Right ventricle myocardium superior (tissue), 1 donor: ENCODE measurements at places on chromosomes 7 and 10.

- DNase-seq = peak; percentile 39
These were observed 159.2 kb downstream of the RGS10 start for GRCh38 chr10:119383174-119383856.

GRCh38 chr10:16950656-16951601 lies 133.7 kb upstream of the RSU1 start:
- DNase-seq = no peak

- no peak for DNase-seq
These were observed 47.0 kb upstream of the ZNF32 start for GRCh38 chr10:43695730-43696129.

DNA sequence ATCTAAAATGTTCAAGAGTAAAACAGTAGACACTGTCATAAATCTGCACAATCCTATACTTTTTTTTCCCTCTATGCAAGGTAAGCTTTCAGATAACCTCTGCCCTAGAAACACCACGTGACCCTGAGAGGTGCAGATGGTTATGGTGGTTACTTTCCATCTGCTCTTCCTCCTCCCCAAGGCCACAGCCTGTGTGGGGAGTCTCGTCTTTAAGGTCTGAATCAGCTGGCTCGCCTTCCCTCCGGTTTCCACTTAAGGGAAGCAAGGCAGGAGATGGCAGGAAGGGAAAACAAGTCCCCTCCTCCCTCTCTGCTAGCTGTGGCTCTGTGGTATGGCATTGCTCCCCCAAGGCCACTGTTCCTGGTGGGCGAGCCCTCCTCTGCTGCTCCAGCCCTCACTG lies 181.8 kb downstream of the GLI3 start:
- no peak for DNase-seq

GRCh38 chr10:62618576-62619412 lies 185.7 kb upstream of the ADO start:
- no peak for DNase-seq

DNA sequence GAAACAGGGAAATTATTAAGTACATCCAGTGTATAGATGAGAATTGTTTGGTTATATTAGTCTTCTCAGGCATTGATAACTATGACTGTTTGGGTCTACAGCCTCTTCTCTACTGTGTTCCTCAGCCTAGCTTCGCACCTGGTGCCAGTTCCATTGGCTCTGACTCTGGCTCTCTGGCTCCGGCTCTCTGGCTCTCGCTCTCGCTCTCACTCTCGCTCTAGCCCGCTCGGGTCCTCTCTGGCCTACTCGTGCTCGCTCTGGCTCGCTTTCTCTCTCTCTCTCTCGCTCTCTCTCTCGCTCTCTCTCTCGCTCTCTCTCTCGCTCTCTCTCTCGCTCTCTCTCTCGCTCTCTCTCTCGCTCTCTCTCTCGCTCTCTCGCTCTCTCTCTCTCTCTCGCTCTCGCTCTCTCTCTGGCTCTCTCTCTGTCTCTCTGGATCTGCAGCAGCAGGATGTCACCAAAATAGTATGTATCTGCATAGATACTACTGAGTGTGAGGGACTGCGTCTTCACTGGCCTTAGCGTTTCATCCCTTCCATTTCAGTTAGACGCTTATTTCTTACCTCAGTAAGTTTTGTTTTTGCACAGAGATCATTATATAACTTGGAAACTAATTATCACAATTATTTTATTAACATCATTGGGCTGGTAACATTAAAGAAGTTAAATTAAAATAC lies 6.5 kb upstream of the SSBP1 start:
- no peak for DNase-seq

DNA sequence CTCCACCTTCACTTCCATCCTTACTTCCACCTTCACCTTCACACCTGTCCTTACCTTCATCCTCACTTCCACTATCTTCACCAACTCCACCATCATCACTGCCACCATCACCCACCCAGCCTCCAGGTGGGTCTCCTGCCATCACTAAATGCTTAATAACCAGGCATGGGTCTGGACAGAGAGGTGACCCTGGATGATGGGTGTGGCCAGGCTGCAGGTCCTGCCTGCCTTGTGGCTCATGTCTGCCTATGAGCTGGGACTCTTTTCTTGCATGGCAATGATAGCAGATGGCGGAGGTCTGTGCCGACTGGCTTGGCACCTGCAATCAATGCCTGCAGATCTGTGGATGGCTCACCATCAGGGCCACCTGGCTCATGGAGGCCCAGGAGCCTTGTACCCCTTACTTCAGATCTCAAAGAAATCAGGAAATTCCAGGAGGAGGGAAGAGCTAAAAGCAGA lies 60.1 kb upstream of the ELN start:
- no peak for DNase-seq

- no peak for DNase-seq
These were observed 160.2 kb downstream of the PKD1L1 start for GRCh38 chr7:47788083-47788482.

DNA sequence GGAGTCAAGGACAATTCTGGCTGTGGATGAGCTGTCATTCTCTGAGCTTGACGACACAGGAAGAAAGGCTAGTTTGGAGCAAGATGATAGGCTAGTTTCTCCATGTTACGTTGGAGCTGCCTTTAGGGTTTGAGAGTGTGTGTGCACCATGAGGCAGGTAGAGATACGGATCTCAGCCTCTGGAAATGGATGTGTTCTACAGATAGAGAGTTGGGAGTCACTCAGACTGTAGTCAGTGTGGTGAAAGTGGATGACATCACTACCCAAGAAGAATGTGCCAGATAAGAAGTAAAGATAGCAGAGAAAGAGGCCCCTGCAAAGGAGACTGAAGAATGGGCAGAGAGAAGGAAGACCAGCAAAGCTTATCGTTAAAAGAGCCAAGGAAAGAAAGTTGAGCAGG lies 42.4 kb downstream of the PNLIPRP3 start:
- no peak for DNase-seq

DNA sequence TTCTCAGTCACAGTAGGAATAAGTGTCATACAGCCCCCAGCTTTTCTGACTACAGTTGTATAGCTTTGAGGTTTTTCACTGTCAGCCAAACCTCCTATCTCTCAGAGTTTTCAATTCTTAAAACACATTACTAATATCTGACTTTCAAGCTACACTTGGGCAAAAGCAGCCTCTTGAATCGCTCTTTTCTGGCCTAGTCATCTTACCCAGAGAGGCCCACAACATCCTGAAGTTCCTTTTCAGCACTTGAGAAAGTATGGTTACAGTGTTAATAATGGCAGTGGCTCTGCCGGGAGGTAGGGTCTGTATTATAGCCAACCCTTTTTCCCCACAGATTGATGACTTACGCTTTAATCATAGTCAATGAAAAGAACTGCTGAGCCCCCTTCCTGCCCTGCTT lies 181.0 kb downstream of the LRRC4 start:
- DNase-seq = no peak

GRCh38 chr7:155210356-155210755 lies 87.3 kb upstream of the INSIG1 start:
- DNase-seq = no peak

- DNase-seq = no peak
These were observed 8.2 kb upstream of the LRRC18 start for GRCh38 chr10:48947690-48948469.

GRCh38 chr7:20624666-20625385 lies 9.4 kb downstream of the ABCB5 start:
- DNase-seq = no peak

- no peak for DNase-seq
These were observed 4.9 kb downstream of the HKDC1 start for GRCh38 chr10:69224862-69225657.

DNA sequence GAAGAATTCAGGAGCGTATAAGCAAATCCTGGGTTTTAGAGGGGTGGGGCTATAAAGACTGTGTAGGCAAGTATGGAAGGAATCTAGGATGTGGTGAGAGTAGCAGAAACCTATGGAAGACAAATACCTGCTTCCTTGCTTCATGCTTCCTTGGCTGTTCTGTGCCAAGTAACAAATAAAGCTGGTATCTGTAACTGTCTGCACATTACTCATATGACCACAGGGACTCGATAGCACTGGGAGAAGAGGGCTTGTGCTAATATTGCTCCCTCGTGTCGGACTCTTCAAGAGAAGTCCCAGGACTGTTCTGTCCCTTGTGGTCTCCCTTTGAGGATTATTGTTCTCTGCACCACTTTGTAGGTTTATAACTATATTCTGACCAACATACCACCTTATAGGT lies 11.5 kb upstream of the GIMAP7 start:
- no peak for DNase-seq

GRCh38 chr10:131930150-131930549 lies 29.3 kb downstream of the PPP2R2D start:
- no peak for DNase-seq

DNA sequence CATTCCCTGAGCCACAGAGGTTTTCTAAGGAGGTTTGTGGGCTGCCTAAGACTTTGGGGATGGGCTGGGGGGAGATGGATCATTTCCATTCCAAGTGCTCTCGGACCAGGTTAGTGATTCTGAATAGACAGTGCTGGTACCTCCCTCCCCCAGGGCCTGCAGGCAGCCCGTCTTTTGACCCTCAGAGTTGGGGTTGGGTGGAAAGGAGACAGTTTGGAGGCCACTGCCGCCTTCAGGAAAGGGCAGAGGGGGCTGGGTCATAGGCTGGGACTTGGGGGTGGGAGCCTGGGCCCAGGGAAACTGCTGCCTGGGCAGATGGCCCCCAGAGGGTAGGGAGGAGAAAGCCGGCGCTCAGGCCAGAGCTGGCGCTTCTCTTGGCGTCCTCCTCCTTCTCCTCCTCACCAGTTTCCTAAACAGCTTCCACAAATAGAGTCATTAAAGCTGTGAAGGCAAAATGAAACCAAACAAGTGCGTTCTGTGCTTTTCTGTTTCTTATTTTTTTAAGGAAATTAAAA lies 4.4 kb downstream of the UNC5B start:
- DNase-seq = no peak

- DNase-seq = no peak
These were observed 22.9 kb upstream of the C10orf105 start for GRCh38 chr10:71742301-71743088.

DNA sequence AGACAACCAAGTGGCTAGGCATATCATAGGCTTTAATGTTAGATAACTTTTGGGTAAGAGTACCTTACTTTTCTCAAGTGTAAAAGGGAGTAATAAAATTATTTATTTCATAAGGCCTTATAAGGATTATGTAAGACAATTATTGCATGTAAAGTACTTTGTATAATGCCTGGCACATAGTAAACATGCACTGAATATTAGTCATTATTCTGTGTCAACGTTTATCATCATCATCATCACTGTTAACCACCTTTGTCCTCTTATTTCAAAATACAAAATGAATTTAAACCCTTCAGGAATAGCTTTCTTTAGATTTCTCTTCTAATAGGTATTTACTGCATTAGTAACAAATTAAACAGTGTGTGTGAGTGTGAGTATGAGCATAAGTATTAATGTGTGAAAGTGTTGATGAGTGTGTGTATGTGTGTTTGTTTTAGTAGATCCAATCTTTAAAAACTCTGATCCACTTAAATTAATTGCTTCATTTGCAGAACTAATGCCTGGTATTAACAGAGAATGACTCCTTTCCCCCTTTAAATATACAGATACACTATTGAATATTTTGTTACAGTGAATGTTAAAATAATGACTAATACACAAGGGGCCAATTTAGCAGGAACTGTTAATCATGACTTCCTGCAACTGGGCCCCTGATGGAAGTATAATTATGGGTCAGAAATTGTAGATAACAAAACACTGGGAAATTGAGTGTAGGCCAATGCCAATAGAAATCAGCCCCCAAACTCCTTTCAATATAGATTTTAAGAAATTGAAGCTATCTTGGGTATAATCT lies 213.3 kb upstream of the FZD8 start:
- no peak for DNase-seq

GRCh38 chr10:132591166-132591971 lies 53.8 kb downstream of the INPP5A start:
- no peak for DNase-seq

DNA sequence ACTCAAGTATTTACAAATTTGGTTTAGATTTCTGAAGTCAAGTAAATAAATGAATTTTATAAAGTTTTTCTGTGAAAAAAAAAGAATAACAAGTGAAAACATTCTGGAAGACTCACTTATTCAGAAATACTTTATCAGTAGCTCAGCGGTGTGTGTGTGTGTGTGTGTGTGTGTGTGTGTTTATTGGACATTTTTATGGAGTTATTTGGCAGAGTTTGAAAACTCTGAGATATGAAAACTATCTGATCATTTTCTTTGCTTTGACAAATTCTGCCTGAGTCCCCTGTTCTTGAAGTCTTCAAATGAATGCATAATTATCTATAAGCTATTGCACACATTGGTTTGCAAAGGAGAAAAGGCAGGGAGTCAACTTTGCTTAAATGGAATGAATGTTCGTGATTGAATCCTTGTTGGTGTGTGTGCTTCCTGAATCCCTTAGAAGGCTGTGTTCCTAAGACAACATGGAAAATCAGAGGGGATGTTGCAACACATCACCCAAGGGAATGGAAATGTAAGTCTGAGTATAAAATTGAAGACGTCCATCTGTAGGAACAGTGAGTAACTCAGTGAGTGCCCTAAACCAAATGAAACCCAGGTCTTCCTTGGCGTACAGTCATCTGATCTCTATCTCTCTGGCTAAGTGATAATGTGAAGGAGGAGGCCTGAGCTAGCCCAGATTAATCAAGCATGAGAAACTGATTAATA lies 160.9 kb downstream of the REEP3 start:
- no peak for DNase-seq

DNA sequence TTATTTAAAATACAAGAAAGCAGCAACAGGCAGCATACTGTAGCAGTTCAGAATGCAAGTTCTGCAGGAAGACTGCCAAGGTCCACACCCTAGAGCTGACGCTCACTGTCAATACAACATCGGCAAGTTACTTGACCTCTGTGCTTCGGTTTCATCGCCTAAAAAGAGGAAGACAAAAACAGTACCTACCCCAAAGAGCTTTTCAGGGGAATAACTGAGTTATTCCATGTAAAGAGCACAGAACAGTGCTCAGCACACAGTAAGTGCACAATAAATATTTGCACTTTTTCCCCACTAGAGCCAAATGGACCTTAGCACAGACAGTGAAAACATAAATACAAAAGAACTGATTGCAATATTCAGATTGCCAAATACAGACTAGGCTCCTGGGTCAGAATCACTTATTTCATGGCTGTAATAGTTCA lies 88.6 kb downstream of the USP6NL start:
- DNase-seq = peak; percentile 56

GRCh38 chr10:34538281-34538829 lies 276.7 kb downstream of the PARD3 start:
- DNase-seq = no peak

GRCh38 chr10:19014498-19014897 lies 34.1 kb upstream of the MALRD1 start:
- DNase-seq = no peak

- DNase-seq = no peak
These were observed 246.2 kb upstream of the C7orf33 start for GRCh38 chr7:148344406-148344805.

- DNase-seq = no peak
These were observed 42.3 kb upstream of the MSRB2 start for GRCh38 chr10:23053036-23053435.
